ENCODE measurements at places on chromosomes 7 and 10. TPM values are rescaled to one million over a fixed set of nuclear protein-coding genes. Genes with fewer than 3 reads are reported as not detected.

- DNase-seq: no peak
These were observed 126.1 kb upstream of the FAM20C start for GRCh38 chr7:66296-66695.

DNA sequence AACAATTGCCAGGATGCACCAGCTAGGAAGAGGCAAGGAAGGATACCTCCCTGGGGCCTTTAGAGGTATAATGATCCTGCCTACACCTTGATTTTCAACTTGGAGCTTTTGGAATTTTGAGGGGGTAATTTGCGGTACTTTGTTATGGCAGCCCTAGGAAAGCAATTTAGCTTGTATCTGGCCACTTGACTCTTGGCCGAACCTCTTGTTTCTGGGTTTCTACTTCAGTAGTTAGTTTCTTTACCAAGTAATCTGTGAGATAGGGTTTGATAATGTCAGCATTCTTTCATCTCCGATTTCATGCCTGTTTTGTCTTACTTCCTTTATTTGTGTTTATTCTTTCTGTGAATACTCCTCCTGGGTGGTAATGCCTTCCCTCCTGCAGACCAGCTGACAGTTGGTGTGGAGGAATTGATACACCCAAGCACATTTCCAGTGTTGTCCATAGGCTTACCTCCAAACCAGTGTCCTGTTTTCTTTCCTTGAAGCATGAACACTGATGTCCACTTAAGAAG is 163.7 kb downstream of the SND1 start:
- DNase-seq: no peak

DNA sequence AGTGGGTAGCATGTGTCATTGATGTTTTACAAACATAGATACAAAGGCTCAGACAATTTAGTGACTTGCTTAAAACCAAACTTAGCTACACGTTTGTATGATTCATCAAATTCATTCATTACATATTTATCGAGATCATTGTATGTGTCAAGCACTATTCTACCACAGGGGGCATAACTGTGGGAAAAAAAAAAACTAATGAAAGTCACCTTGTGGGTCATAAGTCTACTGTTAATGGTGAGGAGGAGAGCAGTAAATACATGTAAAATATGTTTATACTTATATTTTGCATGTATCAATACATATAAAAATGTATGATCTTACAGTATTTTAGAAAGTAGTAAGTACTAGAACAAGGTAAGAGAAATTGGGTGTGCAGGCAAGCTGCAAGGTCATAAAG is 933.8 kb downstream of the IPMK start:
- DNase-seq: no peak

GRCh38 chr7:34036051-34036920 is 130.9 kb downstream of the BMPER start:
- DNase-seq: peak; percentile 94

- DNase-seq: peak; percentile 90
These were observed 130.0 kb downstream of the TES start for GRCh38 chr7:116340201-116340847.

- DNase-seq: peak; percentile 62
These were observed 1.0 kb downstream of the PFKP start for GRCh38 chr10:3068201-3068967.

- DNase-seq: no peak
These were observed 52.6 kb downstream of the BPGM start for GRCh38 chr7:134699021-134699818.

DNA sequence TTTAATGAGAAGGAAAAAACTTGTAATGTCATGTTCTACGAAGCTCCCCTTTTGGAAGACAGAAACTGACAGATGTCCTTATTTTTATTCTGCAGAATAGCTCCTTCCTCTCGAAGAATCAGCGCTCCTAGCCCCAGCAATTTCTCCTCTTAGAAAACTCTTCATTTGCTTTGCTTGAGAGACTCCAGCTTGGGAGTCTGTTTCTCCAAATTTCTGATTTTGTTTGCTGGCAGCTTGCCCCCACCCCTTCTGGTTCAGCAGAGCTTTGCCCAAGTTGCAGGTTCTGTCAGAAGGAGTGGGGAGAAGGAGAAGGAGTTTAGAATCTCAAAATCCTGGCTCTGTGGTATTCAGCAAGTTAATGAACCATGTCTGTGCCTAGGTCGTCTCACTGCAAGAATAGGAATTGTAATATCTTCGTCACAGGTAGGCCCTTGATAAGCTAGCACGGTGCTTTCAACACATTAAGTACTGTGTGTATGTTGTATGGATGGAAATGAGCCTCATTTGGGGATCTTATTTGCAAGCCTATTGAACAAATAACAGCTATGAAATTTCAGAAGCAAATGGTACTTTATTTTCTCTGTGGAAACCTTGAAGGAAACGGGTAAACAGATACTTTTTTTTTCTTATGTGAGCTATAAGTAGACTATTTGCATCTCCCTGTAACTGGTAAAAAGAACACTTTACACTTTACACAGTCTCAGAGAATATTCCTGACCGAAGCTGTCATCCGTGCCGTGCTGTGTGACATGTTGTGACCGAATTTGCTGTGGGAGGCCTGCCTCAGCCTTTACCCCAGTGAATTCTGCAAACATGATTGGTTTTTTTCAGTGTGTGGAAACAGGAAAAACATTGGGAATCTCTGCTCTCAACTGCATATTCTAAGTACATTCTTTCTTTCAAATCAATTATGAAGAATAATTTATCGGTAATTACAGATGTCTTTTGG is 290.9 kb downstream of the CAMK1D start:
- DNase-seq: no peak

DNA sequence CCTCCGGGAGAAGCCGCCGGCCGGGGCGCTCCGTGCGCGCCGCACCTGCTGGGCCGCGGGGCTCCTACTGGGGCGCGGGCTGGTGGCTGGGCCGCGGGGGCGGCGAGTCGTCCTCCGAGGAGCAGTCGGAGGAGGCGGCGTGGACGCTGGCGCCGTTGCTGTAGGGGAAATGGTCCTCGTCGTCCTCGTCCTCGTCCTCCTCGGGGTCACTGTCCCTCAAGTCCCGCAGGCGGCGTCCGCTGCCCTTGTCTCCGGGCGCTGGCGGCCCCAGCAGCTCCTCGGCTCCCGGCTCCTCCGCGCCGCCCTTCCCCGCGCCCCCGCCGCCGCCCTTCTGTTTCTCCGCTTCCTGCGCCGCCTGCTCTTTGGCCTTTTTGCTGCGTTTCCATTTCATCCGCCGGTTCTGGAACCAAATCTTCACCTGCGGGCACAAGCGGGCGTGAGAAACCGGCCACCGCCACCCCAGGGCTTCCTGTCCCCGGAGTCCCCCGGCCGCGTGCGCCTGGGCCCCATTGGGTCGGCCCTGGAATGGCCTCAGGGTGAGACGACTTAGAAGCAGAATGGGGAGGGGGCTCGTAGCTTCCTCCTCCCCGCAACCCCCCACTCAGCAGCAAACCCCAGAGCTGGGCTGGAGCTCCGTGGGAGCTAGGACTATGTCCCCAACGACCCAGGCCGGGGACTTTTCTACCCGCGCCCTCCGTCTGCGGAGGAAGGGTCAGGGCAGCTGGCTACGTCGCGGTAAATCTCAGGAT is 4.8 kb downstream of the MNX1 start:
- no peak for DNase-seq

DNA sequence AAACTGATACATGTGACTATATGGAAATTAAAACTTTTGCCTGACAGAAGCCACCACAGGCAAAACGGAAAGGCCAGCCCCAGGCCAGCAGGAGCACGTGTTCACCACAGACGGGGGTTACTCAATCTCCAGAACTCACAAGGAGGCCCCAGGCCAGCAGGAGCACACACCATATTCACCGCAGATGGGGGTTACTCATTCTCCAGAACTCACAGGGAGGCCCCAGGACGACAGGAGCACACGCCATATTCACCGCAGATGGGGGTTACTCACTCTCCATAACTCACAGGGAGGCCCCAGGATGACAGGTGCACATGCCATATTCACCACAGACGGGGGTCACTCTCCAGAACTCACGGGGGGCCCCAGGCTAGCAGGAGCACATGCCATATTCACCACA is 61.5 kb downstream of the NKX6-2 start:
- no peak for DNase-seq

Gene ECHDC3
- total RNA-seq: 3.7 TPM

Gene C10orf62
- total RNA-seq: not detected

Gene SPACDR
- 4.1 TPM for total RNA-seq
